Tibial nerve (tissue), 4 donors: ENCODE measurements at places on chromosomes 2 and 18. TPM values are rescaled to one million over a fixed set of nuclear protein-coding genes. Genes with fewer than 3 reads are reported as not detected.

DNA sequence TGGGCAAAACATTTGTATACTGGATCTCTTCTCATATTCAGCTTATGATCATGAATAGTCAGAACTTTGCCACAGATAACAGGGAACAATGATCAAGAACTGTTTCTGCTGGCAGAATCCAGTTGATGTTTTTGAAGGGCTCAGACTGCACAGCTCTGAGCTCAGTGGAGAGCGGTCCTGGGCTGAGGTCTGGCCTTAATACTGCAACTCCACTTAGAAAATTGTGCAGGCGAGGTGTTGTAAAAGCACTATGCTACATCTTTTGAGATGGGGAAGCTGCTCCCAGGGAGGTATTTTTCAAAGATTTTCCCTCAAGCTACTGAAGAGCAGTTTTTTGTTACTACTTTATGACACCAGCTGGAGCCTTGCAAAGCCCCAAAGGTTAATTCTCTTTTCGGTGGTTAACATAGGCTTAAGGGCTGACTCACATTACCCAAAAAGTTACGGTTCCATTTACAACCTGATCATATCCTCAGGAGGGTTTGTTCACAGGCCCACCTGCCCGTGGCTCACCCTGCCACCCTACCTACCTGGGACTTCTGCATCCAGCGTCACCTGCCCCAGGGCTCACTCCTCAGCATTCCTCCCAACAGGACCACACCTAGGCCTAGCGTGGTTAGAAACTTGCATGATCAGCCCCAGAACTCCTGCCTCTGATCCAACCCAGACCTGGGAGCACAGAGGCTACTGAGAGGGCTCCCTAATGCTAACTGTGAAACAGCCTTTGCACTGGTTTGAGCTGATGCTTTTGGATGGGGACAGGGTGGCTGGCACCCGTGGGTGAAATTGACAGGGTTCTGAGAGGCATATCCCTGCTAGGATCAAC is 114.4 kb downstream of the NCK2 start:
- DNase-seq: no peak

The PTPRN gene
- not detected for total RNA-seq

GRCh38 chr2:71282493-71282892 is 49.1 kb upstream of the ZNF638 start:
- DNase-seq: no peak

GRCh38 chr2:235504441-235505180 is 10.8 kb downstream of the AGAP1 start:
- no peak for DNase-seq

GRCh38 chr2:208024091-208024490 is 1.2 kb downstream of the PLEKHM3 start:
- no peak for DNase-seq

The IL36RN gene
- total RNA-seq: not detected

DNA sequence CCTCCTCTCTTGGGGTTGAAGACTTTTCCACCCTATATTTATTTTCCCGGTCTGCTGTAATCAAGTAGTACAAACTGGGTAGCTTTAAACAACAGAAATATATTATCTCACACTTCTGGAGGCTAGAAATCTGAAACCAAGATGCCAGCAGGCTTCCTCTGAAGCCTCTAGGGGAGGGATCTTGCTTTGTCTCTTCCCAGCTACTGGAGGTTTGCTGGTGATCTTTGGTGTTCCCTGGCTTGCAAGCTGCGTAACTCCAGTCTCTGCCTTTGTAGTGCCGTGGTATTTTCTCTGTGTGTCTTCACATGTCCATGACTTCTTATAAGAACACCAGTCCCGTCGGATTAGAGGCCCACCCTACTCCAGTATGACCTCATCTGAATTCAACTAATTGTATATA is 44.4 kb downstream of the MYO3B start:
- DNase-seq: no peak

DNA sequence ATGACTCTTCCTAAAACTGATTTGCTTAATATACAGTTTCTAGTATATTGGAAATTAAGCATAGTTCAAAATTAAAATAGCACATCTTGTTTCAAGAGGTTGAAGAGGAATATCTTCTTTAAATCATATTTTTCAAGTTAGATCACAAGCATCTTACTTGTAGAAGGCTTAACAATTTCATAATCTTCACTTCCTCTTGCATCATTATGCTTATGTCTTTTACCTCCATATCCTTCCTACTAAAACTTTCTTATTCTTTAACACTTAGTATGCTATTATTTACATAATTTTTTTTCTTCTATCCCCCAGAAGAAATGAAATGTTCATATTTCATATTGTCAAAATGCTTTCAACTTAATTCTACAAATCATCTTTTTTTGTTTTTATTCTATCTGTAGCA is 1354.9 kb upstream of the TMEFF2 start:
- no peak for DNase-seq

DNA sequence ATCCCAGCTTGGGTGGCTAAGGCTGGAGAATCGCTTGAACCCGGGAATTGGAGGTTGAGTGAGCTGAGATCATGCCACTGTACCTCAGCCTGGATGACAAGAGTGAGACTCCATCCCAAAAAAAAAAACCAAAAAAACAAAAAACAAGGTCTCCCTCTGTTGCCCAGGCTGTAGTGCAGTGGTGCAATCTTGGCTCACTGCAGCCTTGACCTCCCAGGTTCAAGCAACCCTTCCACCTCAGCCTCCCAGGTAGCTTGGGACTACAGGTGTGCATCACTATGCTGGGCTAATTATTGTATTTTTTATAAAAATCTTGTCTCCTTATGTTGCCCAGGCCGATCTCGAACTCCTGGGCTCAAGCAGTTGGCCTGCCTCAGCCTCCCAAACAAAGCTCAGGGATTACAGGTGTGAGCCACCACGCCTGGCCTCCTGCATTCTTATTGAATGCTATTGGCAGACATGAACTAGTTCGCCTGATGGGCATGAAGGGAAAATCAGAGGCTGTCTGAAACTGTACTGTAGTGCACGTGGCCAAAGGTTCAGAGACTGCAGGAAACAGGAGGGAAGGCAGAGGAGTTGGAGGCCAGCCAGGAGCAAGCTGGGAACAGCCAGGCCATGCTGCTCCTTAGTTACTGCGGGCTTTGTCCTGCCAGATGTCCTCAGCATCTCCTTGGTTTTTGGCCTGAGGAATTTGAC is 16.0 kb upstream of the ASXL2 start:
- no peak for DNase-seq

GRCh38 chr2:63613391-63613901 is 24.7 kb downstream of the MDH1 start:
- no peak for DNase-seq

- DNase-seq: no peak
Measured at GRCh38 chr2:20621366-20622295, 29.3 kb downstream of the HS1BP3 start.

DNA sequence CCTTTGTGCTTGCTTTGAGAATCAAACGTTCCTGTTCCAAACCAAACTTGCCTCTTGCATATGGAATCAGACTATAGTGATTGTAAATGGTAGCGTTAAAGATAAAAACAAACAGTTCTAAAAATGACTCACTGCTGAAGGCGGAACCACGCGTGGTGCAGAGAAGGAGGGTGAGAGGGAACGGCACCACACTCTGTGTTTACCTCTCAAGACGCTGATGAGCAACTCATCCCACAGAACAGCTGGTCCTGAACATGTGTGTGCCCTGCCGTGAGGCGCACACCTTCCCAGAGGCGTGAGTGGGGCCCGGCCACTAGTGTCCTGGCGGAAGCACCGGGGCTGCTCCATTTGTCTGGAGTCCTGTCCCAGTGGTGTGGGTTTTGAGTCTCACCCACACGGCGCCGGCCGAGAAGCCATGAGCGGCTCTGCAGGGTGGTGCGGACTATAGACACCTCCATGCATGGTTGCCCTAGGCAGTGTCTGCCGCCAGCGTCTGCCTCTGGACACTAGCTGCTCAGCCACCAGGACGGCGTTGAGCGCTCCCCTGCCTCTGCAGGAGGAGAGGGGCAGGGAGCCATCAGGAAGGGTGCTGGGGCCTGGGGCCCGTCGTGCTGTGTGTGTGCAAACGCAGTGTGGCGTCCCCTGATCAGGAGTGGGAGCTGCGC is 52.1 kb downstream of the NFATC1 start:
- DNase-seq: no peak

DNA sequence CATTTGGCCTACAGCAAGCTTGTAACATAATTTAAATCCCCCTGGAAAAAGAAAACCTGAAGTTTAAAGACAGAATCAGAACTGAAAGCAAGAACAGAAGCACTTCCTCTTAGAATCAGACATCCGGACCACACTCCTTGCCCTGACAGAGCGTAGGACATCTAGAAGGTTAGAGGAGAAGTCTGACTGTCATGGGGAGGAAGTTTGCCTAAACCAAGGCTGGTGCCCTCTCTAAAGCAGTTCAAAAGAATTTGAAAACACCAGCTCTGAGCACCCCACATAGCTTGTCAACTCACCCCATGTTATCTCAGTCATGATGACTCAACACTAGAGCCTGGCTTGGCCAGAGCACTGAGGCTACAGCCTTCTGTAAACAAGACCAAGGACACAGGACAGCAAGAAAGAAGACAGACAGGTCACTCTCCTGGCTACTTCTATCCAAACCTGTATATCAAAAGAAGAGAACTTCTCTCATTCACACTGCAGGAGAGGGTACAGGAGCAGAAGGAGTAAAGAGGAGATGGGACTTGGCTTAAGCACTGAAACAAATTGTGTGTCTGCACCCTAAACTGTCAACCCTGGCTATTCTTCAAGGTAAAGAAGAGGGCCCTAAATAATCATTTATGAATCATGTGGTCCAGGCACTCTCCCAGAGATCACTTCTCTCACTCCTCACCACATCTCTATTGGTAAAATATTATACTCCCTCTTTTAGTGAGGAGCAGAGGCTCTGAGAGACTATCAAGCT is 198.6 kb downstream of the MEMO1 start:
- no peak for DNase-seq

- DNase-seq: peak; percentile 41
Measured at GRCh38 chr18:6729247-6730091, at the start of gene ARHGAP28. TSS of gene ARHGAP28 (plus strand) at chr18:6729716. CDS start at chr18:6729822, 106 bp downstream.

DNA sequence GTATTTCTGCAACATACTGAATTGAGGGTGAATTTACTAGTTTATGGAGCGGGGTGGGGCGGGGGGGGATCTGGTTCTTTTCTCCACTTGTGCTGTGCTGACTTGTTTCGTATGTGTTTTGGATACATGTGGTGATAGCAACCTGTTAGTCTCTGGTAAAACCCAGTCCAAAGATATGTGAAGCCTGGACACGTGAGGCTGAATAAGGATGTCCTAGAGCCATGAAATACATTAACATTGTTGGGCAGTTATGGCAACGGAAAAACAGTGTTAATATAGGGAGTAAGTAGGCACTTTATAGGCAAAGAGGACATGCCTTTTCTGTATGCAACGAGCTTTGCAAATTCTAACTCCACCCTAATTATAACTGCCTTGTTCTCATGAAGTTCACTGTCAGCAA is 42.1 kb upstream of the NEMP2 start:
- DNase-seq: no peak

GRCh38 chr2:195574312-195574711 is 82.7 kb upstream of the SLC39A10 start:
- no peak for DNase-seq
